ENCODE measurements at places on chromosomes 6 and 20. TPM values are rescaled to one million over a fixed set of nuclear protein-coding genes. Genes with fewer than 3 reads are reported as not detected.

Gene CST2
- polyA plus RNA-seq = not detected

Gene SLC26A8
- not detected for polyA plus RNA-seq

DNA sequence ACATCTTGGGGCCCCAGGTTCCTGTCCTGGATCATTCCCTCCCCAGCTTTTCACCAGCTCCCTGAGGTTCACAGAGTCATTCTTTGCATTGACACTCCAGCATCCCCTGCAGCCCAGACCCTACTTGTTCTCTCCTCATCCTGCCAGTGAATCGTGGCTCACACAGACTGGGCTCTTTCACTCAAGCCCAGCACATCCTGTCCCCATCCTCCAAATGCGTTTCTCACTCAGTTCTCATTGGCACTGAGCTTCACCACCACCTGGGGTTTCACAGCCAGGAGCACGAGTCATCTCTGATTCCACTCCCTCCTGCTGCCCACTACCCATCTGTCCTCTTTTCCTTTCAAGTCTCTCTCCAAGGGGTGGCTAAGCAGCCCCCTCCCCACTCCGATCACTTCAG, 85.4 kb upstream of the NNAT start:
- DNase-seq = no peak

DNA sequence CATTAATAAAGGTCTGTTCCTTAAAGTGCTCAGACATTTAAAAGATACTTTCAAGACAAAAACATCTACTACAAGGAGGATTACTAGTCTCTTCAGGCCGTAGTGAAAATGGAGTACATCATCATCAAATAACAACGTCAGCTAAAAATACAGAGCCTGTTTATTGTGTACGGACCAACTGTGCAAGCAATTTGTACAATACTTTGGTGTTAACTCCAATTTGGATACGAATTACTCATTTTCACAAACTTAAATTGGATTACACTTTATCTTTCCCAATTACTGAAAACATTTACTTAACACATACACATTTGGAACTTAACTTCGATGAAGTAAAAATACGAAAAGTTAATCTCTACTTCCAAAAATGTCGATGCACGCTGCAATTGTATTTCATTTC, 802 bp downstream of the CYP39A1 start:
- DNase-seq = no peak

- DNase-seq = peak; percentile 56
Measured at GRCh38 chr6:130513770-130514169, 148.0 kb downstream of the TMEM200A start.

- peak; percentile 63 for DNase-seq
Measured at GRCh38 chr6:14428269-14428668, 310.7 kb downstream of the CD83 start.

- DNase-seq = no peak
Measured at GRCh38 chr6:44497807-44498206, 110.3 kb downstream of the CDC5L start.

GRCh38 chr6:30610065-30610464, 7.0 kb downstream of the PPP1R10 start:
- no peak for DNase-seq

DNA sequence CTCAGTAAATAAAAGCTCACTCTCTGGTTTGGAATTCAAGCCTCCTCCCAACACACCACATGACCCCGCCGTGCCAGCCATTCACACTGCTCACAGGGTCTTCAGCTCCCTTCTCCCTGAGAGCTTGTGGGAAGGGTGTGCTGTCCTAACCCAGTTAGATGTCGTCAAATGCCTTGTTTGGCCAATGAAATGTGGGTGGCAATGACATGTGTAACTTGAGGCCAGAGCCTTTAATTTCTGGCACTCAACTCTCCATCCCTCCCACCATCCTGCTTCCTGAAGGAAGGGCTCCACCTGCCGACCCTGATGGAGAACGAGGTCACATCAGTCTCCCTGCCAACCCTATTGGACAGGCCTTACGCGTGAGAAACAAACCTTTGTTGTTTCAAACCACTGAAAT, 224.5 kb upstream of the AGPAT4 start:
- DNase-seq = no peak

GRCh38 chr6:68779366-68779765, 144.3 kb downstream of the ADGRB3 start:
- DNase-seq = no peak

DNA sequence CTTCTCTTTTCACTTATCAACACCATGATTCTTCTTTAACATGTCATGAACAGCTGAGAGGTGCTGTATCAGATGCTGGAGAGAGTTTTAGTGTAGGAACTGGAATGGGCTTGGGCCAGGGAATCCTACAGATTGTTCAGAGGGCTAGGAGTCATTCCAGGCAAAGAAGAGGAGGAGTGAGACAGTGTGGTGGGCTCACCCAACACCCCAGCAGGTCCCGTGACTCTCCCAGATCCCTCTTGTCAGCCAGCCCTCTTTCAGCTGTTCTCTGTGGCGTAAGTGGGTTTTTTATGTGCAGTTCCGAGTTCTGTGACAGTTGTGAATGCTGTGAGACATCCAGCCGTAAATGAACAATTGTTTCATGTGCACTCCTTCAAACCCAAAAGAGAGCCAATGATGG, 31.4 kb upstream of the CEP162 start:
- DNase-seq = no peak

GRCh38 chr6:32047855-32048766, 9.9 kb downstream of the CYP21A2 start:
- DNase-seq = peak; percentile 49

DNA sequence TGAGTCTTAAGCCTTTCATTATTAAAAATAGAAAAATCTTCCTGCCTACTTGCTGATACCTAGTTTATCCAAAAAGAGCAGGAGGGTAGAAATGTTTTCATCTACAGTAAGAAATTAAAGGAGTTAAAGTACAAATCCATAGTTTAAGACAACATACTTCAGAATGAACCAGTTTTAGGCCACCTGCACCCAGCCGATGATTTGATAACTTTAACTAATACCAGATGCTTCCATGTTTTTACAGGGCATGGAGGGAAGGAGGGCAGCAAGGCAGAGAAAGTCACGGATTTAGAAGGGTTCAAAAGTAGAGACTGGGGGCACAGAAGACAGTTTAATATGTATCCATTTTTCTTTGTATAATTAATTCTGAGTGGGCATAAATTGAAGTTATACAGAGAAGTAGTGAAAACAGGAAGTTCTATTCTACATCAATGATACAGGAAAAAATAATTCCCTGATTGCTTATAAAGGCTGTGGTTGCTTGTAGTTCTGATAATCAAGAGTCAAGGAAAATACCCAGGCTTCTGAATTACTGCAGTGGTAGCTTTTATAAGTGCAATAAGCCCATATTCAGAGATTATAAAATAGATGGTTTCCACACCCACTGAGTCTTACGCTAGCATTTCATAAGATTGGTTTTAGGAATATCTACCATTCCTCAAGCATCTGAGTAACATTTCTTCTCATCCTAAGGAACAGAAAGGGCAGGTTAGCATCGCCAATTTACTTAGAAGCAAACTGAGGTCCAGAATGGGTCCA, 72.0 kb downstream of the GMDS start:
- DNase-seq = no peak

DNA sequence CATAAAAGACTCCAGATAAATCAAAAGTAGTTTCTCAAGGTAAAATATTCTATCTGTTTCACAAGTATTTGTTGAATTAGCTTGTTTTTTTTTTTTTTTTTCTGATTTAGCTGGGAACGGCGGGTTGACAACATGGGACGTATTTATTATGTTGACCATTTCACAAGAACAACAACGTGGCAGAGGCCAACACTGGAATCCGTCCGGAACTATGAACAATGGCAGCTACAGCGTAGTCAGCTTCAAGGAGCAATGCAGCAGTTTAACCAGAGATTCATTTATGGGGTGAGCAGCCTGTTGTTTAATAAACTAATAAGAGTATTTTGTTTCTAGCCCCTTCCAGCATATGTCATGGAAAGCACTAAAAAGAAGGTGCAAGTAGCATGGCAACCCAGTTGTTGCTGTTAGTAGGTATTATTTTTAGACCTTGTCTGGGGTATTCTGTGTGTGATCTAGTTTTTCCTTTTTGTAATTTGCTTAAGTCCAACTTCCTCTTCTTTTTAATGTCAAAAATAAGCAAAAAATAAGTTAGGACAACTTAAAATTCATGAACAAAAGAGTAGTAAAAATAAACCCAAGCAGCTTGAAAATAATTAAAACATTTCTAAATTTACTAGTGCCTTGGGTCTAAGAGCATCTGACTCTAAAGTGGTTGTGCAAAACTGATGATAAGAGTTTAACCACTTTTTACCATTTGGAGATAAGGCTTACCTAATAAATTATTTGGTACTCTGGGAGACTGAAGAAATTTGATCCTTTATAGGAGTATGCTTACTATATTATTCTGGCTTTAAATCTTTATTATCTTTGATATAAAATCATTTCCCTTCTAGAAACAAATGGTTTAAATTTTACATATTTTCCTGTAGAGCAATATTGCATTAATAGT, 70.8 kb upstream of the DYNLRB1 start:
- DNase-seq = no peak

GRCh38 chr20:50328996-50329898, 138.6 kb downstream of the CEBPB start:
- no peak for DNase-seq

- DNase-seq = no peak
Measured at GRCh38 chr20:38199501-38200390, 34.7 kb upstream of the TGM2 start.
